Activated naive CD8-positive, alpha-beta T cell treated with anti-CD3 and anti-CD28 coated beads, Interleukin-2, amount 10 ng/mL, durations not matched to agents 7 days and 5 days (primary cell): ENCODE measurements at places on chromosomes 5 and 9. TPM values are rescaled to one million over a fixed set of nuclear protein-coding genes. Genes with fewer than 3 reads are reported as not detected.

Gene SMIM3
- 15.7 TPM for total RNA-seq

Gene ARL14EPL
- not detected for total RNA-seq

Gene CBY3
- total RNA-seq: 0.40 TPM

Gene IL9
- total RNA-seq: not detected

Gene THBS4
- total RNA-seq: 0.57 TPM

Gene GLRA1
- not detected for total RNA-seq

Gene LIFR
- total RNA-seq: not detected

Gene ZNF366
- total RNA-seq: 0.40 TPM

Gene FBXL7
- not detected for total RNA-seq

Gene TSSK1B
- total RNA-seq: not detected

Gene FPGS
- 108 TPM for total RNA-seq

Gene ANKDD1B
- 0.26 TPM for total RNA-seq

Gene PRUNE2
- total RNA-seq: not detected

Gene LCN9
- total RNA-seq: not detected
